ENCODE measurements at places on chromosomes 13 and 19. TPM values are rescaled to one million over a fixed set of nuclear protein-coding genes. Genes with fewer than 3 reads are reported as not detected.

GRCh38 chr19:47544075-47544474 lies 28.9 kb downstream of the ZNF541 start:
- no peak for DNase-seq

DNA sequence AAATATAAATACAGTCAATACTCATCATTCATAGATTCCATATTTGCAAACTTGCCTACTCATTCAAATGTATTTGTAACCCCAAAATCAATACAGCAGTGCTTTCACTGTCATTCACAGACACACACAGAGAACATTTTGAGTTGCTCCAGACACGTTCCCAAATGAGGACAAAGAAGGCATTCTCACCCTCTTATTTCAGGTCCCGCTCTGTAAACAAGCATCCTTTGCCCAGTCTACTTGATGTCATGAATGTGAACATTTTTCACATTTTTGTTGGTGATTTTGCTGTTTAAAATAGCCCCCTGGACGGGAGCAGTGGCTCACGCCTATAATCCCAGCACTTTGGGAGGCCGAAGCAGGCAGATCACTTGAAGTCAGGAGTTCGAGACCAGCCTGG lies 15.5 kb downstream of the C19orf47 start:
- DNase-seq = no peak

DNA sequence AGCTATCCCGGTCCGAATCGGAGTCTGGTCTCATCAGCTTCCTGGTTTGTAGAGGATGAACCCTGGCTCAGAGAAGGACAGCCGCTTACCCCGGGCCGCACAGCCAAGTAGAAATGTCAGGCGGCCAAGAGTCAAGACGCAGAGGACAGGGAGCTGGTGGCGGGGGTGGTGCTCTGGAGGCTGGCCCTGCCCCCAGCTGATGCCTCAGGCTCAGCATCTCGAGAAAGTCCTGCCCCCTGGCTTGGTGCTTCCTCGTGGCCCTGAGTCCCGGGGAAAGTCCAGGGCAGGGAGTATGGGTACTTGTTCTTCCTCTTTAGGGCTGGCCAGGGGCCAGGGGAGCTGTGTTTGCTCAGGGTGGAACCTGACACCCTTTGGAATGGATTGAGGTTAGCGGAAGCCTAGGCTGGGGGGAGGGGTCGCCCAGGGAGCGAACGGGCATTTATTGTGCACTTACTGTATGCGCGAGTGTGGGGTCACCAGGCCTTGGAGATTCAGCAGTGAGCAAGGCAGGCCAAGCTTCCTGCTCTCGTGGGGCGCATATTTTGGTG lies 2.2 kb downstream of the TJP3 start:
- no peak for DNase-seq

DNA sequence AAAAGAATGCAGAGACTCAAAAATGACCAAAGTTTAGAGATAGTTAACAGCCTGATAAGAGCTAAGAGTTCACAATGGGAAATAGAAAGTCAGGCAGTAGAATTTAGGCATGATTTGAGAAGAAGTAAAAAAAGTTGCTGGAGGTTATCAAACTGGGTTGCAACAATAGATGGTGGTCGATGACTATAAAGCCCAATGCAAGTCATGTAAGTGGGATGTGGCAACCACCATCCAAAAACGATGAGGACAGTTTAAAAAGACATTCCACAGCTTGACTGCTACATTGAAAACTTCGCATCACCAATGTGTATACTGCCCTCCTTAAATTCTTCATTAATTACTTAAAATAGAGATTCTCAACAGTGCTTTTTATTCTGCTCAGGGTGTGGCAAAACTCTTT lies 19.7 kb downstream of the ELF1 start:
- no peak for DNase-seq

GRCh38 chr13:107395927-107396662 lies 819.2 kb downstream of the LIG4 start:
- no peak for DNase-seq

DNA sequence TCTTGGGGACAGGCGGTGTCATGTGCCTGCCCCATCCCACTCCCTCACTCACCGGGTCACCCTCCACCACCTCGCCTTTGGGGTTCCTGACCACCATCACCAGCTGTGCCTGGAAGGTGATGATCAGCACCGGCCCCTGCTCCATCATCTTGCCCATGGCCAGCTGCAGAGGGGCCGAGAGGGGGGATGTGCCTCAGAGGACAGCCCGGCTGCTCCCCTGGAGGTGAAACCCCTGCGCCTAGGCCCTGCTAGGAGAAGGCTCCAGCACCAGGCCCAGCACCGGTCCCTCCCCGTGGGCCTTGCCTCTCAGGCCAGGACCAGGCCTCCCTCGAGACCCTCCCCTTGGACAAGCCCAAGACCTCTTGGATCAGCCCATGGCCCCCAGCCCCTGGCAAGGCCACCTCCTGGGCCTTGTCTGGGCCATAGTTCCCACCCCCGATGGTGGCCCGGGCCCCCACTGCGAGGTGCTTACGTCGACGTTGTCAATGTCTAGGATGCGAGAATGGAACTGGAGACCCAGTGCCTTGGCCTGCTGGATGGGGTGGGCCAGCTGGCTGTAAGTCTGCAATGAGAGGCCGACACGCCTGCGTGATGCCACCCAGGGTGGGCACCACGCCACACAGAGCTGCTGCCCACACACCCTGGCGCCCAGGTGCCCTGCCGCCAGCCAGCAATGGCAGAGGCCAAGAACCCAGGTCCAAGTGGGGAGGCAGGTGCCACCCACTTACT lies 1.8 kb upstream of the CTXN1 start:
- DNase-seq = peak; percentile 72

GRCh38 chr13:112078879-112079531 lies 12.1 kb downstream of the SOX1 start:
- no peak for DNase-seq

GRCh38 chr13:94073007-94073744 lies 406.3 kb downstream of the DCT start:
- DNase-seq = no peak

- no peak for DNase-seq
Observed at GRCh38 chr13:35785576-35786303, 309.3 kb upstream of the MAB21L1 start.

- no peak for DNase-seq
Observed at GRCh38 chr13:77678691-77679235, 18.7 kb upstream of the SLAIN1 start.

GRCh38 chr13:28012383-28012782 lies 23.9 kb upstream of the URAD start:
- DNase-seq = no peak

Gene PABPC3
- 0.29 TPM for total RNA-seq

Gene TMEM255B
- 1.9 TPM for total RNA-seq

Gene CD33
- not detected for total RNA-seq

Gene KANK3
- total RNA-seq = 3.1 TPM

Gene ZNF442
- total RNA-seq = 5.1 TPM
